ENCODE measurements at places on chromosomes 13 and 19.

GRCh38 chr13:113907635-113908617 lies 44.0 kb upstream of the GAS6 start:
- no peak for DNase-seq

- DNase-seq = no peak
Measured at GRCh38 chr19:30882411-30883005, 466.7 kb downstream of the TSHZ3 start.

DNA sequence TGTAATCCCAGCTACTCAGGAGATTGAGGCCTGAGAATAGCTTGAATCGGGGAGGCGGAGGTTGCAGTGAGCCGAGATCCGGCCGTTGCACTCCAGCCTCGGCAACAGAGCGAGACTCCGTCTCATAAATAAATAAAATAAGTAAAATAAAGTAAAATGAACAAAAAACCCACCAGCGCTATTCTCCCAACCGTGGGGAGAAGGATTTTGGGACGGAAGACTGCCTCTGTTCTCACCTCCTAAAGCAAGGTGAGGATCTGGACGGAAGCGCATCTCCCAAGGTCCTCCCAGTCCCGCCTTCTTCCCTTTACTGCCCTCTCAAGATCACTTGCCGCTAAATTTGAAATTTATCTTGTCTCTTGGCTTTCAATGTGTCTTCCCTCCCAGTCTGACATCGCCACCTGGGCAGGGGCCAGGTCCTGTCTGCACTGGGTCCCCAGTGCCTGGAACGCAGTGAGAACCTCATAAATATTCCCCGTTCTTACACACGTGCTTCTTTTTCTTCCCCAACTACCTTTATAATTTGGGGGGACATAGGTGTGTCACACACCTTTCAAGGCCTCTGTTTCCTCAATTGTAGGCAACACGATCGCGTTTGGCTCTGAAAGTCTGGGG lies 1.2 kb upstream of the DNAJB1 start:
- DNase-seq = no peak

GRCh38 chr19:38683393-38684077 lies 36.1 kb downstream of the ACTN4 start:
- peak; percentile 88 for DNase-seq

DNA sequence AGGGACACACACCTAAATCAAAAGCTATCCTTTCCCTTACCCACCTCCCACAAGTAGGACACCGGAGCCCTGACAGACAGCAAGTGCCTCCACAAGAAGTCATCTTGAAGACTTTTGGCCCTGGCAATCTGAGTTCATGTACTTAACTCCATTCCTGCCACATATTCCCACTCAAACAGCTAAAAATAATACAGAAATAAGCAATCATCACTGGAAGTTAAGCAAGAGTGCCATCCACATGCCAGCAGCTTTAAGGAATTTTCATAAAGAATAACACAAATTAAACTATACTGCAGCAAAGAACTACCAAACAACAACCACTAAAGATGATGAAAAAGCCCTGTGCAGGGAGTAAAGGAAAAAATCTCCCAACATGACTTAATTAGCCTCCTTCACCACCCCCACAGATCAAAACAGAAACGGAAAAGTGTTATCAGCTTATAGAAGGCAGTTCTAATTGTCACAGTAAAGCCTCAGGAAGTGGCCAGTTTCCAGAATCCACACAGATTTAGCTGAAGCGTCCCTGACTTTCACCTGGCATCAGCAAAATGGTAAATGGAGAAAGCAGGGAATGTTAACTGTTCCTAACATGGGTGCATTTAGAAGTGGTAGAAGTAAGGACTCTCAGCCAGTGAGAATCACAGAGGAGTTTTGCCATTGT lies 343.9 kb downstream of the TBC1D4 start:
- no peak for DNase-seq

Data from hematopoietic multipotent progenitor cell (in vitro differentiated cells).